ENCODE measurements at places on chromosomes 4 and X.

DNA sequence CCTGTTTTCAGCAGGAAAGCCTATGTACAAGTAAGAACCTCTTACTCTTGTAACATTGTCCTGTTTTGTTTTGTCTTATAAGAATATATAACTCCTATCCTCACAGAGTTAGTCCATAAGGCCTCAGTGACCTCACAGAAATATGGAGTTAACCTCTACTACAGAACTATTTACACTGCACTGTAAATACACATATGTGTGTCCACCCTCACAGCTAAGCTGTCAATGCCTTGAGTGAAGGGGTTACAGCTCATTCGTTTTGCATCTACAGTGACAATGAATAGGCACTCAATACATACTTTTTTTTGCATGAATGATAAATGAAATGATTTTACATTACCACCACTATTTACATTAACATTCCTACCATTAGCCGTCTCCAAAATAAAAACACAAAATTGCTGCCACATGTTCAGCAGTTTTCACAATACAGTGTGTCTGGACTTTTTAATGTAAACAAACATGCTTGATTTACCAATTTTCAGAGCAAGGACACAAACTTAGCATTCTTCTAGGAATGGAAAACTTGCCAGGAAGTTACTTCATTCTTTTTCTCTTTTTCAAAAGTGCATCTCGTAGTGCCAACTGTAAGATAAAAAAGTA, 9.5 kb upstream of the NAAA start:
- no peak for DNase-seq

GRCh38 chr4:113881256-113881655, 98.2 kb downstream of the ARSJ start:
- DNase-seq = no peak

DNA sequence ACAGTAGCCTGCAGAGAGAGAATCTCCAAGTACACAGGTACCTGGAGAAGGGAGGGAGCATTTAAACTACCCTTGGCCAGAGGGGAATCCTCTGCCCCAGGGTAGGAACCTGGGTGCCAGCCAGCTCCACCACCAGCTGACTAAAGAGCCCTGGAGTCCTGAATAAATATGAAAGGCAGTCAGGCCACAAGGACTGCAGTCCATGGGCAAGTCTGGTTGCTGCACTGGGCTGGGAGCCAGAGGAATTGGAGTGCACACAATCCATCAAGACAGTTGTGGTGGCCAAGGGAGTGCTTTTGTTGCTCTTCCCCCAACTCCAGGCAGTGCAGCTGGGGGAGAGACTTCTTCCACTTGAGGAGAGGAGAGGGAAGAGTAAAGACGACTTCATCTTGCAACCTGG, 172.5 kb downstream of the HNRNPD start:
- no peak for DNase-seq

GRCh38 chrX:50719614-50720013, 94.4 kb downstream of the SHROOM4 start:
- DNase-seq = no peak

DNA sequence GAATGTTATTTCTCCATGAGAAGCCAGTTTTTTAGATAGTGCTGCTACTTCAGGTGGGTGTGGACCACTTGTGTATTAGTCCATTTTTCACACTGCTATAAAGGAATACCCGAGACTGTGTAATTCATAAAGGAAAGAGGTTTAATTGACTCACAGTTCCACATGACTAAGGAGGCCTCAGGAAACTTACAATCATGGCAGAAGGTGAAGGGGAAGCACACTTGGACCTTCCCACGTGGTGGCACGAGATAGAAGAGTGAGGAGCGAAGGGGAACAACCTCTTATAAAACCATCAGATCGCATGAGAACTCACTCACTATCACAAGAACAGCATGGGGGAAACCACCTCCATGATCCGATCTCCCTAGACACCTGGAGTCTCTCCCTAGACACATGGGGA, 3.4 kb upstream of the PPID start:
- DNase-seq = no peak

DNA sequence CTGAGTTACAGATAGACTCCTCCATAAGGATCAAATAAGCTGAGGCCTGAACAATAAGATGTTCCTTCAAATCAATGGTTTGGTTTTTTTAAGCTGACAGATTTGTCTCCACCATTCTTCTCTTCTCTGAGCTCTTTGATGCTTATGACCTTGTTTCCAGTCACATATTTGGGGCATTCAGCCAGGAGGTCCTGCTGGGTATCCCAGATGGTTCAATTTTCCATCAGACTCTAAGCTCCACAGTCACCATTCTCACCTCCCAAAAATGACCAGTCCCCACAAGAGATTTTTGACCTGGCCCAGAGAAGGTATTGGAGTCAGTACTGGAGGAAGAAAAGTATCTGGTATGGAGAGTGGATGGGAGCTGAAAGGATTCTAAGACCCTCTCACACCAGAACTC, 74.6 kb upstream of the FRMPD3 start:
- DNase-seq = no peak

GRCh38 chr4:169485086-169485485, 127.3 kb downstream of the NEK1 start:
- DNase-seq = no peak

All from NAMALWA (cell line).